ENCODE measurements at places on chromosomes 6 and 20.

GRCh38 chr20:9062066-9062465 lies 6.8 kb upstream of the PLCB4 start:
- DNase-seq = no peak

- peak; percentile 26 for DNase-seq
Observed at GRCh38 chr6:14883921-14884320, 361.9 kb upstream of the JARID2 start.

DNA sequence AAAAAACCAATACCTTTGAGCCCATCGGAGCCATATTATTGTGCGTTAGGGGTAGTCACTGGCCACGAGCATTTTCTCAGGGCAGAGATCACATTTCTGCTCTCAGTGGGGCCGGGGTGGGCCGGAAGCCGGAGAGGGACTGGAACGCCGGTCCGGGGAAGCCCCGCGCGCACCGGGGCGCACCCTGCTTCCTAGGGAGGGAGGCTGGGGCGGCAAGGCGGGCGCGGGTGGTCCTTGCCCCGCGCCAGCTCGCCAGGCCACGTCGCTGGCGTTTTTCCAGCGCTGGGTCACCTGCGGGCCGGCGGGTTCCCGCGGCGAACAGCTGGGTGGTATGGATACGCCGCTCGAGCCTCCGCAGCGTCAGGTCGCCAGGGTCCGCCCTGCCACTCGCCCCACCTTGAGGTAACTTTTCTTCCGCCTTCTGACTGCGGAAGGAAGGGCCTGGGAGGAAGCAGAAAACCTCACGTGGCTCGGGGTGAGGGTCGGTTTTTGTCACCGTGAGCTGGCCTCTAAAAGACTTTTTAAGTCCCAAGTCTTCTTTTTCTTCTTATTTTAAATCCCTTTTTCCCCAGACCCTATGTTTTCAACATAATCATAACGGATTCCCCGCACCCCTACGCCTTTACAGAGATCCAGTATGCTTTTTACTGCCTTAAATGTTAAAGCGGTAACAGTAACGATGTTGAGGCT lies 2.7 kb upstream of the EEF1A1 start:
- DNase-seq = peak; percentile 83

DNA sequence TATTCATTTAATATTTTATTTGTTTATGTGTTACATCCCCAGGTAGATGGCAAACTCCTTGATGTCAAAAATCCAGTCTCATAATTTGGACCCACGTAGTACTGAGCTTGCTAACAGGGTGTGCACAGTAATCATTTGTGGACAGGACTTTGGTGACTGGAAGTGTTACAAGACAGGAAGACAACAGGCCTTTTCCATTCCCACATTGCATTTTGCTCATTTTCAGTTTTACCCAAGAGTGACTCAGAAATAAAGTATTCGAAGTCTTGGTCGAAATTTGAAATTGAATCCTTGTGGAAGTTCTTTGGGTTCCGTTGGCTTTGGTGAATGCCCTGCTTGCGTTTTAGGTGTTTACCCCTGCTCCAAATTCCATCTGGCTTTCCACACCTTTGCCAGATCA lies 63.0 kb upstream of the THBS2 start:
- no peak for DNase-seq

GRCh38 chr6:12592634-12593033 lies 123.9 kb upstream of the PHACTR1 start:
- no peak for DNase-seq

Data from retina (tissue), 1 donor.